A549 treated with RU486 at 1 μM for 4 hours (cell line): ENCODE measurements at places on chromosomes 4 and X. TPM values are rescaled to one million over a fixed set of nuclear protein-coding genes. Genes with fewer than 3 reads are reported as not detected.

HPGD gene
- total RNA-seq: 43.8 to 58.1 TPM (median 51.3 TPM) in 5 replicates

FRMPD3 gene
- 0.05 to 0.14 TPM (median 0.10 TPM) in 5 replicates for total RNA-seq

CT47B1 gene
- total RNA-seq: not detected in 5 replicates

CD40LG gene
- total RNA-seq: not detected in 5 replicates

SRPX2 gene
- total RNA-seq: 2.0 to 3.5 TPM (median 2.9 TPM) in 5 replicates

WDFY3 gene
- 6.3 to 8.6 TPM (median 7.8 TPM) in 5 replicates for total RNA-seq

NEIL3 gene
- 8.2 to 14.4 TPM (median 11.9 TPM) in 5 replicates for total RNA-seq

MAGEA2B gene
- 0.23 TPM in 1 of 5 replicates, not detected in the others for total RNA-seq

AR gene
- 2.8 to 3.8 TPM (median 3.6 TPM) in 5 replicates for total RNA-seq

SPATA4 gene
- 0.15 to 0.20 TPM (median 0.20 TPM) in 3 of 5 replicates, not detected in the others for total RNA-seq
